ENCODE measurements at places on chromosomes 5 and 9.

GRCh38 chr5:20601678-20602100, 613.7 kb upstream of the CDH18 start:
- DNase-seq = no peak

DNA sequence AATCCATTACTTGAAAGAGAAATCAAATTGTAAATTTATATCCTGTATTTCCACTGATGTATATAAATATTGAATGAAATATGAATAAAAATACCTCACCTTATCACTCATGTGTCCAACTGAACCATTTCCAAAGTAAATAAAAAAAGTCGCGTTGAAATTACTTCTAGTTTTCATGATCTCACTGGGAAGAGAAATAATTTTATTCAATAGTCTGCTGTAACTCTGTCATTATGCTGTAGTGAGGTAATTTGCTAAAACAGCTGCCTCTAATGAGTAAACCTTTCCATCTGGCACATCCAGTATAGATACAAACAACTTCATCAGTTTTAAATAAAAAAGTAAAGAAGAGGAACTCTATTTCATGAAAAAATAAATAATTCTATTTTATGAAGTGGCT, 611.5 kb downstream of the ZNF608 start:
- DNase-seq = no peak

DNA sequence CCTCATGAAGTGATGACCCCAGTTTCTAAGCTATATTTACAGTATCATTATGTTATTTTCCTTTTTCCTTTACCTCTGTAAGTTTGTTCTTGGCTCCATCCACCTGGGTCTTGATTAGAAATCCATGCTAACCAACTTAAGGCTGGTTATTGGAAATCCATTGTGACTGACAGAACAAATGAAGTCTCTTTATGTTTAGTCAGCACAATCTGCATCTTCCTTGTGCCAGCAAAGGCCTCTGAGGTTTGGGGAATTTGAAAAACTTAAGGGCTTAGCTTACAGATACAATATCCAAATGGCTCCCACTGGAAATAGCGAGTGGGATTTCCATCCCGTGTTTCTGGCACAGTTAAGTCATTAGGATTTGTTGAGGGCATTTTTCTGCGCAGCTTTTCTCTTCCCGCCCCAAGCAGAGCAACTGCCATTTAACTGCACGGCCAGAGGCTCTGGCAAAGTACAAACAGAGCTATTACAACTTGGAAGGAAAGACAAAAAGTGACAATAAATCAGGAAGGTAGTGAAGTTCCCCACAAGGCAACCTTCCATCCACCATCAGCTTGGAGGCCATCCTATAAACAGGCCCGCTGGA, 64.2 kb downstream of the DCP2 start:
- no peak for DNase-seq

GRCh38 chr9:31908158-31908890, 476.1 kb upstream of the ACO1 start:
- DNase-seq = no peak
